Nucleus accumbens (tissue), 56 donors: ENCODE measurements at places on chromosomes 7 and 10.

DNA sequence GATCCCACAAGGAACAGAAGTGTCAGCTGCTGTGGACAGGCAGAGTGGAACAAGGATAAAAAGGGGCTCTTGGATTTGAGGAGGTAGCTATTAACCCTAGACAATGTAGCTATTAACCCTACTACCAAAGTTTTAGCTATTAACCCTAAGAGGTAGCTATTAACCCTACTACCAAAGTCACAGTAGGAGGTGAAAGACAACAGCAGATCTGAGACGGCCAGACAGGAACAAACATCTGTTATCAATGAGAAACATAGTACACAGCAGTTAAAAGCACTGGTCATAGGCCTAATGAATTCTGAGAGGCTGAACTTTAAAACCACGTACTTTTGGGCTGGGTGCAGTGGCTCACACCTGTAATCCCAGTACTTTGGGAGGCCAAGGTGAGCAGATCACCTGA lies 11.9 kb downstream of the ERCC6 start:
- no peak for DNase-seq

DNA sequence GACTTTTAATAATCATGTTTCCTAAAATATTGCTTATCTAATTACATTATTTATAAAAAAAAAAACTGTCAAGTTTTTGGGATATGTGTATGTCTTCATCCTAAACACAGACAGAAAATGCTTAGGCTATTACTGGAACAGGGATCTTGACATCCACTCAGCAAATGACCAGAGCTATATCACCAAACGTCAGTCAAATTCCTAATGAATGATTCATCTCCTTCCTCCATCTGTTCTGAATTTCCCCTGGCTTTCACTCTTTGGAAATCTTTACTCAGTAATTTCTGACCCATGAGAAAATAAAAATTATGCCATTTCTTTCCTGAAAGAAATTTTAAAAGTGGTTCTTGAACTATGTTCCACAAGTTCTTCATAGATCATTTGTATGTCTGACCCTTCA lies 552.4 kb upstream of the KCND2 start:
- no peak for DNase-seq

GRCh38 chr7:66597461-66597860 lies 31.2 kb upstream of the KCTD7 start:
- DNase-seq, result no peak

- no peak for DNase-seq
Measured at GRCh38 chr10:79437111-79437814, 8.2 kb downstream of the ZCCHC24 start.

- DNase-seq, result no peak
Measured at GRCh38 chr7:143980746-143981510, 19.2 kb upstream of the OR6B1 start.

DNA sequence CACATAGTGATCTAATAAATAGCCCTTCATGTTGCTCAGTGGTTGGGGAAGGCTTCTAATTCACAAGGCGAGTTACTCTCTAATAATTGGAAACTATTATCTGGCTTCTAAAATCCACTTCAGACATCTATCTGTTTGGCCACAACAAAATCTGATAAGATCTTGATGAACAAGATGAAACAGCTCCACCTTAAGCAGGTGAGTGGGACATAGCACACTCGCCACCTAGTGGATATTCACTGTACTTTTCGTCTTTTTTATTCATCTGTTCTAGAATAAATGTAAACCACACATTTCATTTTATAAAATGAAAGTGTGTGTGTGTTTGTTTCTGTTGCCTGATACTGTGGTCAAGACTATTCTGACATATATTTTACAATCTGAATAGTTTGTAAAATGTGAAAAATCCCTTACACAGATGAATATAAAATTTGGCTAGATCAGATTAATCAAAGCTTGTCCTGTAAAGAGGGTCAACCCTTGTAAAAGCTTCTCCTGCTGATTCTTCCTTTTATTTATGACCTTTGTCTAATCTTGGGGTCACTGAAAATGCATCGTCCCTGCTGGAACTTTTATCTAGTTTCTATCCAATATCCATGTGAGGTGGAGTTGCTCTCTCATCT lies 26.5 kb upstream of the CNTNAP2 start:
- no peak for DNase-seq

DNA sequence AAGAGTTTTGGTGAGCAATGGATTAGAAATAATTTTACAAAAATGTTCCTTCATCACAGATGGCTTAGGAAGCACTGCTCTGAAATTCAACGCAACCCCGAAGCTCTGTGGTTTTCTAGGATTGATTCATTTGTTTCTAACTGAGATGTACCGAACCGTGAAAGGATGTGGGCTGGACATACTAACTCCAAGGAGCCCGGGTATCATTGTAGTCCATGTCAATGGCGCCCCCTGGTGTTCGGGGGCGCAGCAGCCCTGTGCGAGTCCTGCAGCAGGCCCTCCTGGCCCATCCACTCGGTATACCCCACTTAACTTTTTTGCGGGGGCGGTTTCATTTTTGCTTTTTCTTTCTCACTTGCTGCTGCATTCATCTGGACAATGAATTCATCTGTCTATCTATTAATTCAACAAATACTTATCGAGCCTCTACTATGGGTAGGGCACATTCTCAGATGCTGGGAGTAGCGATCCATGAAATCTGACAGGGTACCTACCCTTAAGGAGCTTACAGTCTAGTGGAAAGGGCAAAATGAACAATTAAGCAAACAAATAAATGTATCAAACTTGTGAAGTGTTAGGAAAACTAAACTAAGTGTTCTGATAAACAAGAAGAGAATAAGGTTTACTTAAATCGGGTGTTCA lies 25.2 kb upstream of the ITPRID1 start:
- peak; percentile 10 for DNase-seq

DNA sequence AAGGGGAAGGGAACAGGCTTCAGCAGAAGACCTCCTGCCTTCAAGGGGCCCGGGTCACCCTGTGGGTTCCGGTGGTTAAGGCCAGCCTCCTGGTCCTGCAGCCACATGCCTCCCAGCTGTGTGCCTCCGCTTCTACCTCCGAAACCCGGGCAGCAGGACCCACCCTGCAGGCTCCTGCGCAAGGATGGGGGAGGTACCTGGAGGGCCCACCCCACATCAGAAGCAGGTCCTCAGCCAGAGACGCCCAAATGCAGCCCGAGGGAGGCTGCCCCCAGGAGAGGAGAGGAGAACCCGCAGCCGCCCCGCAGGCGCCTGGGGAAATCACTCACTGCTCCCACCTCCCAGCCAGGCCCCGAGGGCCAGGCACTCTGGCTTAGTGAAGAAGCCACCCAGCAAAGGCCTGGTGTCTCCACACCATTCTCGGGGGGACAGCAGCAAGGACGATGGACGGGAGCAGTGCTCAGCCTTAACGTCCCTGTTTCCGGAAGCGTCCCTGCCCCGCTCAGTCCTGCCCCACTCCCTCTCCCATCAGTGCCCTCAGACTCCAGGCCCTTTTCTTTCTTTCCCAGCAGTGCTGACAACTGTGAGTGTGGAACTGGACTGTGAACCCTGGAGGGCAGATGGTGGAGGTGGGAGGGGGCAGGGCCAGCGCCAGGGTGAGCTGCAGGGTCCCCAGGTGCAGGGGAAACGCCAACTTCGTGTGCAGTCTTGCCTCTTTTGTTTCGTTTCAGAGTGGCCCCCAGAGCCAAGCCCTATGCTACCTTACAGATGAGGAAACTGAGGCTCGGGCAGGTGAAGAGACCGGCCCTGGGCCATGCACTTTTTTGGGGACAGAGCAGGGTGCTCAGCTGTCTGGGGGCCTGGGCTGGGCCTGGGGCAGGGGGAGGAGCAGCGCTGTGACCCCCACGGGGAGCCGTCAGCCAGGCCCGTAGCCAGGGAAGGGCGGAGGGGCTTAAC lies 138.0 kb downstream of the FAM53B start:
- no peak for DNase-seq

GRCh38 chr10:110006358-110007160 lies 1.2 kb upstream of the ADD3 start:
- peak; percentile 36 for DNase-seq

GRCh38 chr7:69105092-69105491 lies 493.2 kb upstream of the AUTS2 start:
- no peak for DNase-seq

GRCh38 chr7:12731214-12731656 lies 43.8 kb downstream of the ARL4A start:
- no peak for DNase-seq

GRCh38 chr10:77635402-77636227 lies 2.0 kb downstream of the KCNMA1 start:
- DNase-seq, result no peak

GRCh38 chr10:96918214-96919002 lies 86.3 kb downstream of the LCOR start:
- DNase-seq, result no peak

GRCh38 chr10:49741108-49741995 lies 20.8 kb downstream of the OGDHL start:
- DNase-seq, result no peak

DNA sequence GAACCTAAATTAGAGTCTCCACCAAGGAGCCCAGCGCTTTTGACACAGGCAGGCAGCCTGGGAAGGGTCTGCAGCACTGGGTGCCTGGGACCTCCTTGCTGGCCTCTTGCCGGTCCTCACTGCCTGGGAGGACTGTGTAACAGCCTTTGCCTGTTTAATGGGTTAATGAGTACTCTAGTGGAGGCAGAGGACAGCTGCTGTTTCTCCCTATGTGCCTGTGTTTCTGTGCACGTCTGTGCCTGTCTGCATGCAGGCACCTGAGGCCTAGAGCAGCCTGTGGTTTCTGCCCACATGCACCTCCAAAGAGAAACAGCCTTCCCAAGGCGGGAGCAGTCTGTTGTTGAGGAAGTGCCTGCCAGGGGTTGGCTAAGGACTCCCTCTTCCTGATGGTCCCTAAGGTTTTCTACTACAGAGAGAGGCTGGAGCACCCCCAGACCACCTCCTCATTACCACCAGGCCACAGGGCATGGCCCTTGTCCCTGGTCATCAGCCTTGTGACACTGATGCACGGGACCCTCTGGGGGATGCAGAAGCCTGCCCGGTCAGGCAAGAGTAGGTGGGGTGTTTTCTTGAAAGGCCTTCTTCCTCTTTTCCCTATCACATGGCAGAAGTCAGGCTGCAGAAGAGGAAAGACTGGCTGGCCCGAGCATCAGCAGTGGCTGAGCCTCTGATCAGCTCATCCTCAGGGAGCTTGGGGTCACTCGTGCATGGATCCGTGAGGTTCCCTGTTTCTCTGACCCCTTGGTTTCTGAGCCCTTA lies 14.2 kb downstream of the SLC29A3 start:
- DNase-seq, result no peak

DNA sequence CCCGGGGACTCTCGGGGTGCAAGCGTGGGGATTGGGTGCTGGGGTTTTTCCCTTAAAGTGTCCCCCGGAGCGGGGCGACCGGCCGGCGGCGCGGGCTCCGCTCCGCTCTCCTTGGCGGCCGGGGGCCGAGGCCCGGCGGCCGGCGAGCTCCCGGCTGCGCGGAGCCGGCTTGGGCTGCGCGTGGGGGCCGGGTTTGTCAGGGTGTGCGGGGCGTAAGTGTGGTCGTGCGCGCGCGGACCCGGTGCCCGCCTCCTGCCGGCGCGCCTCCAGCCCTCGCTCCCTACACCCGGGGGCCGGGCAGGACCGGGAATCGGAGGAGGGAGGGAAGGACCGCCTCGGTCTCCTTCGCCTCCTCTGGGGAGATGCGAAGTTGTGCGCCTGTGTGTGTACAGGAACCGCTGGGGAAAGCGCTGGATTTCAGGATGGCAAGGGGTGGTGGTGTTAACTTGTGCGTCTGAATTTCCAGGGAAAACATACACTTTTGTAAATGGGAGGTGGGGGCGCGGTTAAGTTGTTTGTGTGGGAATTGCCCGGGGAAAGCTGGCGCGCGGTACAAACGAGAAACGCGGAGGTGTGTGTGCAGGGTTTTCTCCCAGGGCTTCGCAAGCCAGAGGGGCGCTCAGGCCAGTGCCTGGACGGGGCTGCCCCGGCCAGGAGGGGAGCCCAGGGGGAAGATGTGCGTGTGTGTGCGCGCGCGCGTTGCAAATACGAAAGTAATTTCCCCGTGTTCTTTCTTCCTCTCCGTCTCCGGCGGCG lies 737 bp downstream of the ZMIZ1 start:
- DNase-seq, result no peak

DNA sequence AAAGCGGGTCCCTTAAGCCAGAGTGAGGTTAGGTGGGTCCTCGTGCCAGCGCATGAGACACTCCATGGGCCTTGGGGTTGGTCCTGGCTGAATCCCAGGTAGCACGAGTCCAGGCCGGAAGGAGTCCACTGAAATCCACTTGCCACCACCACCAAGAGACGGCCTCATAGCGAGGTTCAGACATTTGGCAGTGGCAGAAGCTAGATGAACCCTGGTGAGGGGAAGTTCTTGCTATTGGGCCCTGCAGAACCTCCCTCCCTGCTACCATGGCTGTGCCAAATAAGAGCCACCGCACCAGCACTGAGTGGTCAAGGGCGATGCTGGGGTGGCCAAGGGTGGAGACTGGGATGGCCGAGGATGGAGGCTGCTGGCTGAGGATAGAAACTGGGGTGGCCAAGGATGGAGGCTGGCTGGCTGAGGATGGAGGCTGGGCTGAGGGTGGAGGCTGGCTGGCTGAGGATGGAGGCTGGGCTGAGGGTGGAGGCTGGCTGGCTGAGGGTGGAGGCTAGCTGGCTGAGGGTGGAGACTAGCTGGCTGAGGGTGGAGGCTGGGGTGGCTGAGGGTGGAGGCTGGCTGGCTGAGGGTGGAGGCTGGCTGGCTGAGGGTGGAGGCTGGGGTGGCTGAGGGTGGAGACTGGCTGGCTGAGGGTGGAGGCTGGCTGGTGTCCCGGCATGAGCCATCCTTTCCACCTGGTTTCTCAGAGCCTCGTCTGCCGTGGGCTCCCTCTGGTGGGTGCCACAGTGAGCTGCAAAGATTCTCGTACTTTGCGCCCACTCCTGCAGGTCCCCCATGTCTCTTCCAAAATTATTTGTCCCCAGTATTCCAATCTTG lies 88.2 kb downstream of the ELFN1 start:
- DNase-seq, result no peak

- no peak for DNase-seq
Measured at GRCh38 chr7:92508946-92509345, 19.4 kb downstream of the PEX1 start.

GRCh38 chr7:2017914-2018568 lies 214.7 kb downstream of the MAD1L1 start:
- no peak for DNase-seq

DNA sequence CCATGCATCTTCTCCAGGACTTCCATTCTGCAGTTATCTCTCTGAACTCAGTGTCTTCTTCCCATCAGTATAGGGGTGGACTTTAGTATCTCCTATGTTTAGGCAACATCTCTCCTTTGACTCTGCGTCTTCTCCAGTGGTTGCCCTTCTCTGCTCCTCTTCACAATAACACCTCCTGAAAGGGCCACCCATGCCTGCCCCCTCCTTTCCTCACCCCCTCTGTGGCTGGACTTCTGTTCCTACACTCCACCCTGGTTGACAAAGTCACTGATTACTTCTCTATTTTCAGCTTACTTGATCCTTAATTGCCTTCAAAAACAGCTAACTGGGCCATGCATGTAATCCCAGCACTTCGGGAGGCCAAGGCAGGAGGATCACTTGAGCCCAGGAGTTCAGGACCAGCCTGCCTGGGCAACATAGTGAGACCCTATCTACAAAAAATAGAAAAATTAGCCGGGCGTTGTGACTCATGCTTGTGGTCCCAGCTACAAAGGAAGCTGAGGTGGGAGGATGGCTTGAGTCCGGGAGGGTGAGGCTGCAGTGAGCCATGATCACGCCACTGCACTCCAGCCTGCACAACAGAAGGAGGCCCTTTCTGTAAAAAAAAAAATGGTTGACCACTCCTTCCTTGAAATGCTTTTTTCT lies 13.7 kb downstream of the SRGN start:
- DNase-seq, result no peak

- no peak for DNase-seq
Measured at GRCh38 chr10:17033529-17034260, 95.9 kb downstream of the CUBN start.
